ENCODE measurements at places on chromosomes 6 and 20.

- no peak for DNase-seq
These were observed 69.2 kb downstream of the MYO6 start for GRCh38 chr6:75818098-75818855.

GRCh38 chr6:121932076-121932991, 467.1 kb upstream of the HSF2 start:
- DNase-seq: no peak

- DNase-seq: peak; percentile 67
These were observed 66.7 kb downstream of the RPP21 start for GRCh38 chr6:30411515-30412207.

DNA sequence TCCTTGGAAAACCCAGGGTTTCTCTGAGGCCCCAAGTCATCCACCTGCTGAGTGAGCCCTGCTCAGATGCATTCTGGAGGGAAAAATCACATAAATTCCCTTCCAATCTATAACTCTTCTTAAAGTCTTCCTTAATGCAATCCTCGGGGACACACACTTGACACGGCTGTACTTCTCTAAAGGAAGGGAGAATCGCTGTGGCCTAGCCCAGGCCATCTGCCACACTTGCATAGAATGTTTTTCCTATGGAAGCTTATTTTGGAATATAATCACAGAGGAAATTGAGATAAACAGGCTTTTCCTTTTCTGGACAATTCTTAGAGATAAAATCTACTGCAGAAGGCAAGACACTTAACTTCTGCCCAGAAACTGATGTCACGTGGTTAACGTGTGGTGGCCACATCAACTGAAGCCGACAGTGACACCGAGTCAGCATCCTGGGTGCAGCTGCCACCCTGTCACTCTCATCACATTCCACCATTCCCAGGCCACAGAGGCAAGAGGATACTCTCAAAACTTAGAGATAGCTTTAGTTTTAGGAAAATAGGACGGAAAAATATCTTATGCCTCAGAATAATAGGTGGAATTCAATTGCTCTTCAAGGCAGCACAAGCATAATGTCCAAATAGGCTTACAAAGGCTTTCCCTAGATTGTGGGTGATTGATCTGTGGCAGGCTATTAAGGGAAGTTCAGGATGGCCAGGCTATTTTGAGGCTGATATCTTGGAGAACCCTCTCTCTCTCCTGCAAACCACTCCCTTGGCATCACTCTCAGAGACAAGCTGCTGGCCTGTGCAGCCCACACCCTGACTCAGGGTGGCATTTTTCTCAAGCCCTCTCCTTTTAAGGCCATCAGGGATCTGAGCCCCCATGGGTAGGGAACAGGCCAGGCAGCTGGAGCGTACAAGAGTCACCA, 29.6 kb downstream of the PSMB1 start:
- DNase-seq: no peak

DNA sequence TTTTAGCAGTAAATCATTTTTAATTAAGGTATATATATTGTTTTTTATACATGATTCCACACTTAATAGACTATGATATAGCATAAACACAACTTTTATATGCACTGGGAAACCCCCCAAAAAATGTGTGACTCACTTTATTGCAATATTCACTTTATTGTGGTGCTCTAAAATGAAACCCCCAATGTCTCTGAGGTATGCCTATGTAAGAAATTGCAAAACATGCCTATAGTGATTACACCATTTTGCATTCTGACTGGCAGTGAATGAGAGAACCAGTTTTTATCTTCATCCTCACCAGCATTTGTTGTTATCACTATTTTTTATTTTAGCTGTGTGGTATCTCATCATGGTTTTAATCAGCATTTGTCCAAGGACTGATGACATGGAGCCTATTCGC, 8.5 kb upstream of the CST11 start:
- no peak for DNase-seq

DNA sequence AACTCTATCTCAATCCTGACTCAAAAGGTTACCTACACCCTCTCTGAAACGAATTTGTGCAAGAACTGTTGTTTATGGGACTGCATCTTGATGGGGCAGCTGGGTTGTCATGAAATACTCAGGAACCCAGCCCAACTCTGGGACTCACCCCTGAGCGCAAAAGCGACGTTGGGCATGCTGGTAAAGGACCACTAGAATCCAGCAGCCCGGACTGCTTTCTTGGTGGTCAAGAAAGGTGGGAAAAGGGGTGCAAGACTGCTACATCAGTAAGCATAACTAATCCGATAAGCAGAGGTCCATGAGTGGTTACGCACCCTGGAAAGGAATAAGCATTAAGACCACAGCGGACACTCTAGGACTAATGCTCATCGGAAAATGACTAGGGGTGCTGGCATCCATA, 6.3 kb upstream of the PRR18 start:
- DNase-seq: no peak
